ENCODE measurements at places on chromosomes 6 and 20. TPM values are rescaled to one million over a fixed set of nuclear protein-coding genes. Genes with fewer than 3 reads are reported as not detected.

The VWA7 gene
- total RNA-seq: 2.5 TPM

The STK38 gene
- total RNA-seq: 17.5 TPM

The NPBWR2 gene
- not detected for total RNA-seq

The HIVEP1 gene
- total RNA-seq: 44.2 TPM

The GHRH gene
- 0.68 TPM for total RNA-seq

The FNDC11 gene
- 2.7 TPM for total RNA-seq

GRCh38 chr6:82143041-82143481 lies 104.5 kb downstream of the IBTK start:
- H3K4me3 ChIP-seq: no peak overlapping the region
- no peak overlapping the region for H3K27ac ChIP-seq

- H3K27ac ChIP-seq: no peak overlapping the region
- no peaks in the 10 kb centered on the region for H3K27me3 ChIP-seq
- no peak overlapping the region for H3K4me3 ChIP-seq
- H3K4me1 ChIP-seq: peaks cover 4% of the 10 kb centered on the region
- DNase-seq: no peak
Observed at GRCh38 chr20:47306755-47307370, 49.6 kb downstream of the ZMYND8 start.

- no peaks in the 10 kb centered on the region for H3K4me1 ChIP-seq
- no peak overlapping the region for H3K4me3 ChIP-seq
- H3K36me3 ChIP-seq: no peaks in the 10 kb centered on the region
- no peak overlapping the region for H3K27ac ChIP-seq
Observed at GRCh38 chr6:7468382-7469081, 72.9 kb upstream of the DSP start.

GRCh38 chr20:55116598-55116997 lies 641.2 kb downstream of the DOK5 start:
- H3K27me3 ChIP-seq: no peaks in the 10 kb centered on the region
- no peaks in the 10 kb centered on the region for H3K36me3 ChIP-seq

GRCh38 chr20:5746064-5746463 lies 4.1 kb upstream of the SHLD1 start:
- H3K27me3 ChIP-seq: no peaks in the 10 kb centered on the region
- H3K4me1 ChIP-seq: no peaks in the 10 kb centered on the region
- H3K4me3 ChIP-seq: no peak overlapping the region
- no peak for DNase-seq
- H3K27ac ChIP-seq: no peak overlapping the region

GRCh38 chr6:14635195-14635594 lies 517.6 kb downstream of the CD83 start:
- H3K27me3 ChIP-seq: no peaks in the 10 kb centered on the region
- H3K4me3 ChIP-seq: no peak overlapping the region
- peaks cover 23% of the 10 kb centered on the region for H3K4me1 ChIP-seq
- DNase-seq: no peak
- H3K27ac ChIP-seq: no peak overlapping the region
